ENCODE measurements at places on chromosomes 4 and X. TPM values are rescaled to one million over a fixed set of nuclear protein-coding genes. Genes with fewer than 3 reads are reported as not detected.

ATOH1 gene
- total RNA-seq: not detected

NALF2 gene
- total RNA-seq: 41.1 TPM

ARMCX4 gene
- 5.3 TPM for total RNA-seq

FRMPD4 gene
- 1.2 TPM for total RNA-seq

AMOT gene
- 9.9 TPM for total RNA-seq

FRG2 gene
- not detected for total RNA-seq

PDCL2 gene
- not detected for total RNA-seq

FGFR3 gene
- total RNA-seq: 1.8 TPM

ANXA10 gene
- not detected for total RNA-seq

Data from Right ventricle myocardium inferior (tissue), 1 donor.